Naive thymus-derived CD4-positive, alpha-beta T cell (primary cell): ENCODE measurements at places on chromosomes 6 and 20. TPM values are rescaled to one million over a fixed set of nuclear protein-coding genes. Genes with fewer than 3 reads are reported as not detected.

ZC2HC1B gene
- not detected for total RNA-seq

BIRC7 gene
- not detected for total RNA-seq

DNA sequence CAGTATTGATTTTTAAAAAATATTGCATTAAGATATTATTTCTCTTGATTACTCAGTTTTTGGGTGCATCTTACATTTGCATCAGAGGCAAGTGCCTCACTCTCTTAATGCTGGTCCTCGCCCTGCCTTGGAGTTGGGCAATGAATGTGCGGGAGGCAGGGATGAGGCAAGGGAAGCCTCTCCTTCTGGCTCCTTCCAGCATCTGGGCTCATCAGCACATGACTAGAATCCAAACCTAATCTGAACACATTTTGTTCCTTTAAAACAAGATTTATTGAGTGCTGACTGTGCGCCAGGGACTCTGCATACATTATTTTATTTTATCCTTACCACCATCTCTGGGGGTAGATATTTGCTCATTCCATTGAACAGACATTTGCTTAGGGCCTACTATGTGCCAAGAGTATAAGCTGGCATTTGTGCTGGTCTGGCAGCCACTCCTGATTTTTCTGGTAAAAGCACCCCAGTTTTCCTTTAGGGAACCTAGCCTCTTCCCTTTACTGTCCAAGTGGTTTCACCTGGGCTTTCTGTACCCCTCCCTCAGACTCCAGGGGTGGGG is 71.9 kb upstream of the ZNFX1 start:
- no peak for DNase-seq

DNA sequence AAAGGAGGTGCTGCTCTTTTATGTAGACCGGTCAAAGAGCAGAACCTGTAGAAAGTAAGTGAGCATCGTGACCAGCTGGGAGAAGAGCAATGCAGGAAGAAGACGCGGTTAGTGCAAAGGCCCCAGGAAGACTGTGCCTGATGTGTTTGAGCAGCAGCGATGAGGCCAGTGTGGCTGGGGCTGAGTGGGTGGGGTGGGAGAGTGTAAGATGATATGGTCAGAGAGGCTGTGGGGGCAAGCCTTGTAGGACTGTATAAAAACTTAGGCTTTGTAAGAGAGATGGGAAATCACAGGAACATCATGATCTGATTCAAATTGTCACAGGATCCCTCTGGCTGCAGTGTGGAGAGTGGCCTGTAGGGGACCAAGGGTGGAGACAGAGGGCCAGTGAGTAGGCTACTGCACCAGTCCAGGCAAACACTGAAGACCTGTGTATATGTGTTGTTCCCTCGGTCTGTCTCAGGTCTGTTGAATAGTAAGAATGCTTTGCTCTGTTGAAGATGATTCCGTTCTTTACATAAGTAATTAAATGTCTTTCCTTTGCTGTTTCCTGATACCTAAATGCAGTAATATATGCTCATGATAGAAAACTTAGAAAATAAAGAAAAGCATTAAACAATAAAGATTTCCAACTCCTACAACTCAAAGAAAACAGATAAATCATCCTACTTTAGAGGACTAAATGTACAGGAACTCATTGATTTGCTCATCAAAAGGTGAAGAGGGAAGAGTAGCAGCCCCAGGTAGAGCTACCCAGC is 23.6 kb upstream of the WFDC2 start:
- DNase-seq = no peak

DNA sequence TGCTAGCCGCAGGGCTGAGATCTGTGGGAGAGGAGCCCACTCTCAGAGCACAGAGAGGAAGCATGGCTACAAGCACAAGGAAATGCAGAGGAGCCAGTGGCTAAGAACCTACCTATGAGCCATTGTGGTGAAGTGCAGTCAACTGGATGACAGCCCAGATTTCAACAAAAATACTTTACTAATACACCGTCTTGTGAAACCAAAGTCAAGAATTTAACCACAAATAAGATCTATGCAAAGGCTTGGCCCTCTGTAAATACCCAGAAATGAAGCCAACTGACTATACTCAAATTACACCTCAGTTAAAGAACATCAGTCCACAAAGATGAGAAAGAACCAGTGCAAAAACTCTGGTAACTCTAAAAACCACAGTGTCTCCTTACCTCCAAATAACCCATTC is 40.1 kb upstream of the PTCHD4 start:
- DNase-seq = no peak

LST1 gene
- total RNA-seq = 32.0 TPM

DNA sequence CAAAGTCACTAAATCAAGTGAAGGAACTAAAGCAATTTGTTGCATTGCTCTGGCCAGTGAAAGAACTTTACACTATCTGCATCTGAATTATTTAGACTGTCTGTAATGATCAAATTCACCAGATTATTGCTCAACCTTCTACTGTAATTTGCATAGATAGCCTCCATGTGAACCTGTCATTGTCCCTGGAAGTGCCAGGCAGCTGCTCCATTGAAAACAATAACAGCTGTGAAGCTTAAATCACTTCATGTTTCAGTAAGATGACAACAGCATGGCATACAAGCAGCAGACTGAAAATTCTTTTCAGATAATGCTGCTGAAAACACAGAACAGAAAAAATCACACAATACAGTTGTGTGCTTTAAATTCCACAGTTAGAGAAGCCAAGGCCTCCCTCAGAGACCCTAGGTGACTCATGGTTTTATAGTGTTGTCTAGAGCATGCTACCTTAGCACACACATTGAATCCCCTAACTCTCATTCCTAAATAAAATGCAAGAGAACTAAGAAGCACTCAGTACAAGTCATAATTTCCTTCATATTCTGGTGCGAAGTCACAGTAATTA is 248.9 kb downstream of the TPBG start:
- no peak for DNase-seq

- no peak for DNase-seq
Measured at GRCh38 chr20:58403272-58403671, 14.2 kb downstream of the VAPB start.

- no peak for DNase-seq
Measured at GRCh38 chr20:10922941-10923340, 249.1 kb upstream of the JAG1 start.

- DNase-seq = no peak
Measured at GRCh38 chr6:152170702-152171667, 363.5 kb downstream of the ESR1 start.

DNA sequence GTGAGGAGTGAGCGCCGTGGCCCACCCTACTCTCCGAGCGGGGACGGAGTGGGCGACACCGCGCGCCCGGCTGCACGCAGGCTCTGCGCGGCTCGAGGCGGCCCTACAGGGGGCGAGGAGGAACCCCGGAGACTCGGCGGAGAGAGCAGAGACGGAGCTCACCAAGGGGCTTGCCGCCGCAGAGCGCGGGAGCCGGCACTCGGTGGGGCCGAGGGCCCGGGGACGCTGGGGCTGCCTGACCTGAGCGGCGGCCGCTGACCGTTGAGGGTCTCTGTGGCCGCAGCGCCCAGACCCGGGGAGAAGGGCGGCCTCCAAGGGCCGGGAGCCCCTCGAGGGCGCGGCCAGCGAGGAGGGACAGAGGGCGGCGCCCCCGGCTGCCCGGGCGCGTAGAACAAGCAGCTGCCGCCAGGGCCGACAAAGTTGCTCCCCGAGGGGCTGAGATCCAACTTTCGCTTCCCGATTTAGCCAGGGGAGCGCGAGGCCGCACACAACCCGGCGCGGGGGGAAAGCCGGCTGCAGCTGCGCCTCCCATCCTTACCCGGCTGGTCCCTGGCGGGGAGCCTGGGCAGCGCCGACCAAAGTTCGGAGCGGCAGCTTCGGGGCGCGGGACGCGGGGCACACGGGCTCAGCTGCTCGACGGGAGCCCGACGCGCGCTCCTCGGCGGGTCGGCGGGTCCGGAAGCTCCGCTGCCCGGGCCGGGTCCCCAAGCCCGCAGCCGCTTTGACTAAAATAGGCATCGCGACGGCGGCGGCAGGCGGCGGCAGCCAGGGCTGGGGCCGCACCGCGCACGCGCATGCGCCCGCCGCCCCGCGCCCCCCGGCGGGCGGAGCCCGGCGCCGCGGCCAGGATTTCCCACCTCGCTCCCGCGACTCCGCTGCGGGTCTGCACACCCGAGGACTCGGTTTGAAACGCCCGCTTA is 43.1 kb downstream of the POPDC3 start:
- no peak for DNase-seq

- DNase-seq = no peak
Measured at GRCh38 chr20:38764567-38765318, 16.5 kb downstream of the ACTR5 start.

CST4 gene
- total RNA-seq = not detected
